Smooth muscle cell of trachea (primary cell): ENCODE measurements at places on chromosomes 3 and 15. TPM values are rescaled to one million over a fixed set of nuclear protein-coding genes. Genes with fewer than 3 reads are reported as not detected.

SRGAP3 gene
- 6.1 and 7.8 TPM in 2 replicates for total RNA-seq

GNAT1 gene
- total RNA-seq: not detected in 2 replicates

THPO gene
- 0.15 and 0.83 TPM in 2 replicates for total RNA-seq

CCDC39 gene
- 0.15 and 0.17 TPM in 2 replicates for total RNA-seq

C15orf62 gene
- total RNA-seq: 0.15 TPM in 1 of 2 replicates, not detected in the other

GABRA5 gene
- not detected in 2 replicates for total RNA-seq

MED12L gene
- total RNA-seq: 0.33 and 0.44 TPM in 2 replicates

ROBO1 gene
- 48.6 and 67.2 TPM in 2 replicates for total RNA-seq

EPHA3 gene
- 1.5 and 3.3 TPM in 2 replicates for total RNA-seq

ENTPD3 gene
- 0.17 TPM in 1 of 2 replicates, not detected in the other for total RNA-seq

ADAMTS7 gene
- total RNA-seq: 3.8 and 10.9 TPM in 2 replicates

ZNF197 gene
- 19.1 and 23.0 TPM in 2 replicates for total RNA-seq

RASL12 gene
- total RNA-seq: 86.5 and 108 TPM in 2 replicates

IDH3A gene
- total RNA-seq: 22.7 and 37.8 TPM in 2 replicates

JAGN1 gene
- 32.4 and 35.1 TPM in 2 replicates for total RNA-seq

IFT80 gene
- 90.8 and 120 TPM in 2 replicates for total RNA-seq

IGDCC3 gene
- not detected in 2 replicates for total RNA-seq

RPSA gene
- total RNA-seq: 1,241 and 1,538 TPM in 2 replicates

GOLGA6L24 gene
- total RNA-seq: not detected in 2 replicates

TMEM212 gene
- not detected in 2 replicates for total RNA-seq

IMPG2 gene
- total RNA-seq: 0.29 and 0.33 TPM in 2 replicates

GUCA1C gene
- total RNA-seq: not detected in 2 replicates

CA12 gene
- 94.0 and 255 TPM in 2 replicates for total RNA-seq

ALCAM gene
- total RNA-seq: 91.6 and 133 TPM in 2 replicates

SIDT1 gene
- not detected in 2 replicates for total RNA-seq

DAPK2 gene
- 1.7 and 2.0 TPM in 2 replicates for total RNA-seq

PAK6 gene
- total RNA-seq: under 0.01 and 0.29 TPM in 2 replicates

RAB6B gene
- 0.44 and 1.2 TPM in 2 replicates for total RNA-seq

TLR9 gene
- under 0.01 and 0.17 TPM in 2 replicates for total RNA-seq

FOXB1 gene
- not detected in 2 replicates for total RNA-seq

NEK10 gene
- total RNA-seq: 38.5 and 54.3 TPM in 2 replicates

FGF7 gene
- 203 and 278 TPM in 2 replicates for total RNA-seq

CTXN2 gene
- not detected in 2 replicates for total RNA-seq

CD200R1 gene
- total RNA-seq: under 0.01 TPM in 1 of 2 replicates, not detected in the other

ECE2 gene
- under 0.01 TPM in 1 of 2 replicates, not detected in the other for total RNA-seq

PTX3 gene
- 120 and 266 TPM in 2 replicates for total RNA-seq
